ENCODE measurements at places on chromosomes 6 and 20.
A peak's percentile ranks its signal among the peaks of the same experiment; 100 is the strongest.

GRCh38 chr6:138999949-139000725, 12.1 kb upstream of the REPS1 start:
- no peak for DNase-seq

DNA sequence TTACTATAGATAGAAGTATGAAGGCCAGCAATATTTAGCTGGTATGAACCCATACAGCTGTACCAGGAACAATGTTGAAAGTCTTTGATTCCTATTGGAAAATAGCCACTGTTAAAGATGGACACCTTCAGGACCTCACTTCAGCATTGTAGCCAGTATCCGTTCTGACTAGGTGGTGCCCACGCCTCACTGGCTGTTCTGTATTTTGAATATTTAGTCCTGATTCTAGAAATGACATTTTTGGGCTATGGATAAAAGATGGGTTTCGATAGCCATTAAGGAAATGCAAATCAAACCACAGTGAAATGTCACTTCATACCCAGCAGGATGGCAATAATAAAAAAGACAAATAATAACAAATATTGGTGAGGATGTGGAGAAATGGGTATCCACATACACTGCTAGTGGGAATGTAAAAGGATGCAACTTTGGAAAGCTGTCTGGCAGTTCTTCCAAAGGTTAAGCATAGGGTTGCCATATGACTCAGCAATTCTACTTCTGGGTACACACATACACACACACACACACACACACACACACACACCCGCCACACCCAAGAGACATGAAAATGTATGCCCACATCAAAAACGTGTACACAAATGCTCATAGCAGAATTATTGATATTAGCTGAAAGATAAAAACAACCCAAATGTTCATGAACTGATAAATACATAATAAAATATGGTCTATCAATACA, 56.8 kb downstream of the UTRN start:
- no peak for DNase-seq

GRCh38 chr6:144346719-144347447, 61.7 kb downstream of the UTRN start:
- no peak for DNase-seq

- no peak for DNase-seq
Observed at GRCh38 chr6:31074401-31074800, 38.0 kb downstream of the C6orf15 start.

DNA sequence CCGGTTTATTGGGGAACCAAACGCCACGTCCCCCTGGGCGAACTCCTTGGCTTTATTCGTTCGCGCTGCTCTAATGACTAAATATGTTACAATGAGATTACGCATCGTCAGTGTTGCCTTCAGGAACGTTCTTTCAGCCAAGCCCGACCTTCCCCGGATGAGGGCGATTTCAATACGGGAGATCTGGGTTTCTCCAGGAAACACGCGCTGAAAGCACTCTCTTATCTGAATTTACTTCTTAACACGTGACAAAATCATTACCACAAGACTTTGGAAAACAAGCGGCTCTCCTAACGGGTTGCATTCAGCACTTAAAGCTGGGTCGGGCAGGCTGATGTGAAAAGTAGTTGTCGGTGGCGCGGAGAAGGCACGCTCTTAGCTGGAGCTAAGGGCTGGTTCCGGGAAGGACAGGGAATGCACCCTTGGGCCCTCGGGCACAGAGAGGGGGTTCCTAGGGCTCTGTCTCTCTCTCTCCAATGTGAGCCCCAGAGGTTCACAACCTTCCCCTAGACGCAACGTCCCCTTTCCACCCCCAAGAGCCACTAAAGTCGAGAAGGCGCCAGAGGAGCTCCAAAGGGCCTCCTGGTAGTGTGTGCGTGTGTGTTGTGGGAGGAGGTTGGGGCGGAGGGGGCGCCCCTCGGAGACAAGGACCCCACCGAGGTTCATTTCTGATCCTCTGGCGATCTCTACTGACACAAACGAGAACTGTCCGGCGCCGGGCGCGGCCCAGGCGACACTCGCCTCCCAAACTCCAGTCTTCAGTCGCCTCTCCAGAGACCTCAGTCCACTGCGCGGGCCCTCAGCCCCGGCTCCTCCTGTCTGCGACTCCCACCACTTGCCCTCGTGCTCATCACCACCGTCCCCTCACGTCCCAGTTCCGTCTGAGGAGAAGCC, 7.1 kb upstream of the NKX2-2 start:
- DNase-seq, result no peak

- DNase-seq, result no peak
Observed at GRCh38 chr20:1622450-1622849, 2.6 kb upstream of the SIRPB1 start.

- DNase-seq, result no peak
Observed at GRCh38 chr6:117393045-117393444, 32.7 kb downstream of the ROS1 start.

DNA sequence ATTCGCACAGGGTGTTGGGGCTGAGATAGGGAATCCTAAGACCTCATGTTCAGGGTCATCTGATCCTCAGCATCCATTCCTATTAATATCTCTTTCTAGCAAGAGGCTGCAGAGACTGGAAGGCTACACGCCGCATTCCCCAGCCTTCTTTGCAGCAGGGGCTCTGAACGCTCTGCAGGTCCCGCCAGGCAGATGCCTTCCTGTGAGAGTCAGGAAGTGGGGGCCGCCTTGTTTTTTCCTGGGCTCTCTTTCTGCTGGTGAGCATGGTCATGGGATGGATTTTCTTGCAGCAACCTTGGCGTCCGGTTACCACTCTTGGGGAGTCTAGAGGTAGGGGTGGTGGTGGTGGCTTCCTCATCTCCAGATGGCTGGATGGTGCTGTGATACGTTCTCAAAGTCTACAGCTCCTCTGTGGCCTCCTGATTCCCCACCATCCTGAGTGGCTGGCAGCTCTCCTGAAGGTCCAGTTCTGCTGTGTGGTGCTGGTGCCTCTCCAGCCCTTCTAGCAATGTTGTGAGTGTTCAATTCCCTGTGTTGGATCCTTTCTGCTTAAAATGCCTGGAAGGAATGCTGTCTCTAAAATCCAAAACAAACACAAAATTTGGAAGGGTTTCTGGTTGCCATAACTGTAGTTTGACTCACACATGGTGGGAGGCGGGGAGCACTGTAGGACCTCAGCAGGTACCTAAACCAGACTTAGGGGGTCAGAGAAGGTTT, 111.9 kb downstream of the CEBPB start:
- no peak for DNase-seq

DNA sequence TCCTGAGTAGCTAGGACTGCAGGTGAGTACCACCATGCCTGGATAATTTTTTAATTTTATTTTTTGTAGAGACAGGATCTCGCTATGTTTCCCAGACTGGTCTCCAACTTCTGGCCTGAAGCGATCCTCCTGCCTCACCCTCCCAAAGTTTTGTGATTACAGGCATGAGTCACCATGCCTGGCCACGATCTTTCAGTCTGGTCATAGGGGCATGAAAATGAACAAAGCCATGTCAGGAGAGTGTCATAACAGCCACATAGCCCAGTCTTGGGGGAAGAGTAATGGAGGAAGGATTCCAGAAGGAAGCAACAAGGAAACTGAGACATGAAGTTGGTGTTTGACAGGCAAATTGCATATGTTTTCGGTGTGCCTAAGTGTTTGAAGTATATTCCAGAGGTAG, 17.0 kb upstream of the SNX3 start:
- no peak for DNase-seq

DNA sequence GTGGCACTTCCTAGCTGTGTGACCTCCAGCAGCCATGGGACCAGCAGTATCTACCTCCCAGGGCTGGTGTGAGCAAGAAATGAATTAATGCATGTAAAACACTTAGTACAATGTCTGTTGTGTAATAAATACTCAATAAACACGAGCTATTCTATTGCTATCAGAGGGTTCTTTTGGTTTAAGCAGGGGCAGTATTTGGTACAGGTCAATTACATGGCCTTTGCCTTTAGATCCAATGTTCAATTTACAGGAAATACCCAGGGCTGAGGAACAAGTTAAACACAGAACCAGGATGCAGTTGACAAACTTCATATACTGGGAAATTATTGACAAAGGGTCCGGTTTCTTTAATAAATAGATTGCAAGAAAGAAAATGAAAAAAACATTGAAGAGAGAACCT, 2.9 kb downstream of the TGM2 start:
- DNase-seq, result no peak

DNA sequence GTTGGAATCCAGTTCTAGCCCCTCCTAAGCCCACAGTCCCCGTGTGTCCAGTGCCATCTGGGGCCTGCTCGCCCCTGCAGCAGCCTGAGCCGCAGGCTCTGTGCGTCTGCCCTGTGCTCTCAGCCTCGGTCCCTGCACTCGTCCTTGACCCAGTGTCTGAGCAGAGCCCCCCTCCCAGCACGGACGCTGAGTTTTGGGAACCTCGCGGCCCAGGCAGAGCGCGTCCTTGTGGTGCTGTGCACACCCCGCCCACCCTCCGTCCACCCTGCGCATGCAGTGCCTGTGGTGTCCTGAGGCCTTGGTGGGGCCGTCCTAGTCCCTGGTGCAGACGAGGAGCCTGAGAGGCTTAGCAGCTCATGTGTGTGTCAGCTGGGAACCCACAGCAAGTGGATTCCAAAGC, 31.6 kb downstream of the OSBPL2 start:
- DNase-seq, result no peak

DNA sequence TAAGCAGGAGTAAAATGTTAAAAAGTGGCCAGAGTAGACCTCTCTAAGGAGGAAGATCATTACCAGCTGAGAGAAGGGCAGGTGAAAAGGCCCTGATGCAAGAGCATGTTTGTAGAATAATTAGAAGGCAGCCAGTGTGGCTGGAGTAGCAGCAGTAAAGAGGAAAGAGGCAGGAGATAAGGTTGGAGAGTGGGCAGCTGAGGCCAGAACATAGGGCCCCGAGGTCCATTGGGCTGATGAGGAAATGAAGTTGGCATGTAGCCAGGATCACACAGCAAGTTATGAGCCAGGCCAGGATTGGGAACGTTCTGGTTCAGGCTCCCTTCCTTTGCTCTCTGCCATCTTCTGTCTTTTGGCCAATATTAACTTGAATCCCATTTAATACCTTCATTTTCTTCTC, 51.6 kb downstream of the RALY start:
- DNase-seq, result no peak

- no peak for DNase-seq
Observed at GRCh38 chr6:1461736-1462135, 72.4 kb downstream of the FOXF2 start.

GRCh38 chr6:3481640-3482039, 24.8 kb upstream of the SLC22A23 start:
- DNase-seq, result no peak

DNA sequence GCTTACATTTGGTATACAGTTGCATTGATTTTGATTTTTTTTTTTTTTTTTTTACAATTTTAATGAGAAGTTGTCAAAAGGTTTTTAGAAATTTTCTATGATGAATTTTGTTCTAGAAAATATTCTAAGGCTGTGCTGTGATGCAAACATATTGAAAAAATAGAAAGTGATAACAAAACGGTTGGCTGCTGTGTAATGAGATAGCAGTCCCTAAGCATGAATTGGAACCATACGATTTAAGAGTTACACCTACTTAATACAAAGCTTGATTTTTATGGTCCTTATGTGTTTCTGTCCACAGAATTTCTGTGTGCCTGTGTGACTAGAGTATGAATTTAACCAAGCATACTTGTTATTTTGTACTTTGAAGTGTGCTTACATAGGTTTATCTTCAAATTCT, 12.1 kb downstream of the HIVEP1 start:
- DNase-seq, result no peak

DNA sequence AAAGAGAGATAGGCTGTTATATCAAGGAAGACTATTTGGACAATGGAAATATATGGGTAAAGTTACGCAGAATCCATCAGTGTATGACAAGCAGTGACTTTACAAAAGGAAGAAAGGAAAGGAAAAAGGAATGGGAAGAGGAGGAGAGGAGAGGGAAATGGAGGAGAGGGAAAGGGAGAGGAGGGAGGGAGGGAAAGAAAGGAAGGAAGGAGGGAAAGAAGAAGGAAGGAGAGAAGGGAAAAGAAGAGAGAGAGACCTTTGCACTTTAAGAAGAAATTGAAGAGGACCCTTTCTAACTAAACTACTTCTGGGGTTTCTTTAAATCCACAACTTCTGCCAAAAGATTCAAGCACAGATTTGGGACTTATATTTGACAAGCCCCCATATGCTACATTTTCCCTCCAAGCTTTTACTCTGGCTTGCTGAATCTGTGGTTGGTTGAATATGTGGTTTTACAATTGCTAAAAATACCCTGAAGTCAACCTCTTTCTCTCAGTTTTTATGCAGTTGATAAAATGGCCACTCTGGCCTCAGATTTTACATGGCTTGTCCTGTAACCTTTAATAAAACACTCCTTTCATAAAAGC, 120.8 kb upstream of the RAB32 start:
- DNase-seq, result no peak

GRCh38 chr6:108951351-108951953, 103.2 kb downstream of the ARMC2 start:
- DNase-seq, result no peak

- no peak for DNase-seq
Observed at GRCh38 chr6:52787917-52788316, 15.7 kb downstream of the GSTA1 start.

DNA sequence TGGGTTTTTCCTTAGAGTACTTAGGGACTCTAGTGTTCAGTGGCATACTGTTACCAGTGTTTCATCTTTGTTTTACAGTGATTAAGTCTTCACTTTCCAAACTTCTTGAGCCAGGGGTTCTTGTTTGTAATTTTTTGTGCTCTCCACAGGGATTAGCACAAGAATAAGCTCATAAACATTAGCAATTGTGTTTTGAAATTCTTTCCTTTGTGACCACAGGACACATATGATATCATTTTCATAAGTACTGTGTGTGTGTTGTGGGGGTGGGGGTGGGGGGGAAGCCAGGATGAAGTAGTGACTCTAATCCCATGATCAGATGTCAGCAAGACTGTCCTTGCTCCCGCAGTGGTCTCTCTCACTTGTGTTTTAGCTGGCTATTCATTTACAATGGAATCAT, 101.5 kb upstream of the SCP2D1 start:
- DNase-seq, result no peak

DNA sequence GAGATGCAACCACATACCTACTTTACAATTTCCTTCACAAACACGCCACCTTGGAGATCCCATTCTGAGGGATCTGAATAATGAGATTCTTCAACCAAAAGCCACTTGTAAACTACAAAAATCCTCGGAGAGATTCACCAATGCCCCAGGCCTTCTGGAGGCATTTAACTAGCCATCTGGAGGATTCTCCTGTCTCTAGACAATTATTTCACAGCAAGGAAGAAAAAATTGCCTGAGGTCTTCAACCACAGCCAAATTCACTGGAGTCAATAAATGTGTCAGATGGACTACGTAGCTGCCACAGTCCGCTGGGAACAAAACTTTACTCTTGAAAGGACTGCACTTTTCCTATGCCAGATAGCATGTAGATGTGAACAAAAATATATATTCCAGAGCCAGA, 19.0 kb upstream of the DCDC2 start:
- DNase-seq, result no peak

GRCh38 chr20:63495741-63496595, 2.9 kb downstream of the EEF1A2 start:
- DNase-seq, result peak; percentile 80

GRCh38 chr6:20056350-20056992, 155.8 kb downstream of the MBOAT1 start:
- no peak for DNase-seq

- no peak for DNase-seq
Observed at GRCh38 chr6:34316431-34317171, 67.8 kb upstream of the SMIM29 start.

Data from activated T-cell treated with anti-CD3 and anti-CD28 coated beads for 1 hour (primary cell).